ENCODE measurements at places on chromosomes 16 and 17.

- no peak for DNase-seq
Observed at GRCh38 chr16:55641430-55642056, 14.2 kb upstream of the SLC6A2 start.

DNA sequence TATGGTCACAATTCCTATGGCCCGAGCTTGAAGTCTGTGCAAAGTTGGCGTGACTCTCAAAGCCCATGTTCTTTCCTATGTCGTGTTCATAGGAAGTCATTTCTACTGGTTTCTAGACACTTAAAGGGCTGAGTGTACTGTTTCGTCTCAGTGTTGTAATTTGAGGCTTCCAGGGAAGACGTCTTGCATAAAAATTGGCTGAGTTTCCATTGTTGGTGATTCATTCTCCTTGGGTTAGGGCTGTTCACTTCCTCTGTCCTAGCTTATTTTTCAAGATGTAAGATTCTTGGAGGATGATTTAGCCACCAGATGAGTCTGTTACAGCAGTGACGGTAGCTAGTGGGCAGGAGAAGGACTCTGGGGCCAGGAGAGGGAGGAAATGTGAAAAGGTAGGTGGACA, 43.1 kb downstream of the PIK3R5 start:
- DNase-seq: no peak

- DNase-seq: peak; percentile 9
Observed at GRCh38 chr16:48165961-48166578, 10.3 kb upstream of the ABCC12 start.

- peak; percentile 90 for DNase-seq
Observed at GRCh38 chr17:40362696-40363110, 1.8 kb downstream of the GJD3 start.

DNA sequence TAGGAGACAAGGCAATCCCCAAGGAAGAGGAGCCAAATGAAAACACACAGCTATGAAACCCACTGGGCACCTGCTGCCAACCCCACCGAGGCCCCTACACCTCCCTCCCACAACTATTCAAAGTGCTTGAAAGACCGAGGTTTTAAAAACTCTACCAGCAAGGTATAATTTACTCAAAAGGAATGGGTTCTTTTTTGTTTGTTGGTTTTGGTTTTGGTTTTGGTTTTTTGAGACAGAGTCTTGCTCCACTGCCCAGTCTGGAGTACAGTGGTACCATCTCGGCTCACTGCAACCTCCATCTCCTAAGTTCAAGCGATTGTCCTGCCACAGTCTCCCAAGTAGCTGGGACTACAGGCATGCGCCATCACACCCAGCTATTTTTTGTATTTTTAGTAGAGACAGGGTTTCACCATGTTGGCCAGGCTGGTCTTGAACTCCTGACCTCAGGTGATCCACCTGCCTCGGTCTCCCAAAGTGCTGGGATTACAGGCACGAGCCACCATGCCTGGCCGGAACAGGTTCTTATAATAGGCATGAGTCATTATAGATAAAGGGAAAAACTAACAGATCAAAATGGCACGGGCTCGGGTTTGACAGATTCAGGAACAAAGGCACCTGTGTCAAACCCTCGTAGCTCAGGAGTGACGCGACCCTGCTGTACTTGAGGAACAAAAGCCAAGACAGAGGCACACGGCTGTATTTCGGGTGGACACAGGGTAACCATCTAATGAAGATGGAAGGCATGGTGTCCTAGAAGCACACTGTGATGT, 40.7 kb downstream of the COTL1 start:
- no peak for DNase-seq

- DNase-seq: no peak
Observed at GRCh38 chr17:80630560-80631120, 86.0 kb downstream of the RPTOR start.

DNA sequence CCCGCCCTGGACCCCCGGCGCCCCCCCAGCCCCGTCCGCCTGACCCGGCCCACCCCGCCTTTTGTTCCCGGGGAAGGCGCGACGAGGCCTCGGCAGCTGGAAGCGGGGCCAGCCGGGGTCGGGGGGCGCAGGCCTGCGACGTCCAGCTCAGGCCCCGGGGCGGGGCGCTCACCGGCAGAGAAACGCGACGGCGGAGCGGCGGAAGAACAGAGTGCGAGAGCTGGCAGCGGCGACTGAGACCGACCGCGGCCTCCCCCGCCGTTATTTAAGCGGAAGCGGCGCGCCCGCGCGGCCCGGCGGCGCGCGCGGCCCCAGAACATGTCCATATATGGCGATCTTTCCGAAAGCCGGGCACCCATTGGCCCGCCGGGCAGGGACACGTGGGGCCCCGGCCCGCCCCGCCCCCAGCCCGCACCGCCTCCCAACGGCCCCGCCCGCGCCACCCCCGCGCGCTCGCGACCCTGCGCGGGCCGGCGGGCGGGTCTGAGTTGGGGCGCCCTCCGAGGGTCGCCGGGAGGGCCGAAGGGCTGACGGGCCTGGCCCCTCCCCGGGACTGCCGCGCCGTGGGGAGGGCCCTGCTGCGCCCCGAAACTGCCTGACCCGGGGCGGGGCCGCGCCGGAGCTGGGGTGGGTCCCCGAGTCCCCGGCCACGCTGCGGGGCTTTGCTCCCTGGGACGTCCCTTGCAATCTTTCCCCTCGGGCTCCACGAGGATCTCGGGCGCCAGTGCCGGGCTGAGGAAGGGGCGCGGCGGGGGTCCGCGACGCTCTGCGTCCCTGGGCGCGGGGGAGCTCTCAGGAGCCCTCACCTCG, at the start of gene ACTG1:
ACTG1 (minus strand) TSS at position 238 of the 810 bp plus-strand sequence. CDS start 445 bp downstream, outside the sequence.
- peak; percentile 92 for DNase-seq

- no peak for DNase-seq
Observed at GRCh38 chr16:75029854-75030253, 31.0 kb downstream of the ZNRF1 start.

DNA sequence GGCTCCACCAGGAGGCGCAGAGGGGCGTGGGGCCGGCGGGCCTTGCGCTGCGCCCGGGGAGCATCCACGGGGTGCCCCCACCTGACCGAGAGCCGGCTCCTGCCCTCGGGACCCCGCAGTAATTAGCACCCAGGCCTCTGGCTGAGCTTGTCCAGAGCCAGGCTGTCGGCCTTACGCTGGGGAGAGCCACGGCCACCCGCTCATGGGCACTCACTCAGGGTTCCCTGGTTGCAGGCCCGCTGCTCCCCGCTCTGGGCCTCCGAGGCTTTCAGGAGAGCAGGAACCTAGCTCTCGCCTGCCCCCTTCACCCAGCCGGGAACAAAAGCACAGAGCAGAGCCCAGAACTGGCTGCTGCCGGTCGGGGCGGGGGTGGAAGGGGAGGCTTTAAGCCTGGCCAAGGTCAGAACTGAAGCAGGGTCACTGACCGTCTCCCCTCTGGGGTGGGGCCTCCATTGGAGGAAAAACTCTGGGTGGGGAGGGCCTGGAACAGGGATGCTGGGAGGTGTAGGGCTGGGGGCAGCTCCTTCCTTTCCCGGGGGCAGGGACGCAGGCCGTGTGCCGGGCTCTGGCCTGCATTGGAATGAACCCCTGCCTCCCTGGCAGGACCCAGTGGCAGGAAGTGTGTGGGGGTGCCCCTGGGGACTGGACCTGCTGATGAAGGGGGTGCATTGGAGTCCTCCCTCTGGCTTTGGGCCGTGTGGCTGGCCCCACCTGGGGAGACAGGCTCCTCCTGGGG, 12.3 kb downstream of the GLIS2 start:
- DNase-seq: peak; percentile 57

DNA sequence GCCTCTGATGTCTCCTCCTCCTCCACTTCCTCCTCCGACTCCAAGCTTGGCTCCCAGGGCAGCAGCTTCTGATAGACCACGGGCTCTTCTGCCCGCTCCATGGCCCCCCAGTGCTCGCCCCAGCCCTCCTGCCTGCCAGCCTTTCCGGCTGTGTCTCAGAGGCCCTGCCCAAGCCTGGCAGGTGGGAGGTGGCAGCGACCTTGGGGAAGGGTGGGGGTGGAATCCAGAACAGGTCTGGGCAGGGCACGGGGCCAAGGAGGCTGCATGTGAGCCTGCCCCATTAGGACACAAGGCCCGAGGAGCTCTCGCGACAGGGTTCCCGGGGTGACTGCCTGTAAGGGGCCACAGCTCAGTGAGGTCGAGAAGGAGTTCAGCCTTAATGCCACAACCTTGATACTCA, at the start of gene GGT6:
GGT6 (minus strand) TSS at position 157 of the 400 bp plus-strand sequence; CDS start at position 101, 56 bp downstream.
- DNase-seq: no peak

DNA sequence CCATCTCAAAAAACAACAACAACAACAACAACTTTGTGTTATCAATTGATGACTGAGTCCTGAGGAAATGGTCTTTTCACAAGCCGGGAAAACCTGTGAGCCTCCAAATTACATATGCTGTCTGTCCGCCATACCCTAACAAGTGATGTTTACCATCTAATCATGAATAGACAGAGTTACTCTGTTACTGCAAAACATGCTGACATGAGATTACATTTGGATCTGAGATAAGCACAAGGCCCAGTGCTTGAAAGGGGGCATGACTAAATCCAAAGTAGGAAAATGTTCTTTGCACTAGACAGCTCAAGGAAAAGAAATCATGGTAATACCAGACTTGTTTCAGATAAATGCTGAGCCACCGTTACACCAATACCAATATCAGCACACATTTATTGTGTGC, 8.6 kb upstream of the ATXN1L start:
- no peak for DNase-seq

DNA sequence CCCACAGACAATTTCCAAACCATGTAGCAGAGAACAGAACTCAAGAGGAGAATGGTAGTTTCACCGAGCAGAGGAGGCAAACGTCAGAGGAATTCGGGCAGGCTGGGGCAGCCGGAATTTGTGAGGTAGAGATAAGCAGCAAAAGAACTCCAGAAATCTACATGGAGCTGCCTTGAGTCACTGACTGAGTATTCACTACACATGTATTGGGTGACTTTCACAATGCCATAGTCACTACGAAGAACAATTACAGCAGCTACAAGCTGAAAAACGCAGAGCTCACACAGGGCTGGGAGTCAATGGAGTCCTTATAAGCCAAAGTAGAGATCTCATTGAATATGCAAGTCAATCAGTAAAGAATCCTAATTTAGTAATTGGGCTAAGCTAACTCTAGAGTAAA, 13.4 kb downstream of the CMC2 start:
- no peak for DNase-seq

DNA sequence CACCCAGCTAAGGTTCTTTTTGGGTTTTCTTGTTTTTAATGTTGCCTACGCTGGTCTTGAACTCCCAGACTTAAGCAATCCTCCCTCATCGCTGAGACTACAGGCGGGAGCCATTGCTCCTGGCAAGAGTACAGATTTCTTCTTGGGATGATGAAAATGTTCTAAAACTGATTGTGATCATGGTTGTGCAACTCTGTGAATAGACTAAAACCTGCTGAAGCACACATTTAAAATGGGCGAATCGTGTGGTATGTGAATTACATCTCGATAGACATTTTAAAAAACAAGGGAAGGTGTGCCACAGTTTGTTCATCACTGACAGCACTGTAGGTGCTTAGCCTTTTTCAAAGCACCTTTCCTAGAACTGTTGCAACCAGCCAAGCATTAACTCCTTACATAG, 48.8 kb upstream of the CDH3 start:
- DNase-seq: no peak

- no peak for DNase-seq
Observed at GRCh38 chr17:63833026-63833740, 5.7 kb upstream of the FTSJ3 start.

GRCh38 chr16:11264155-11264832, 4.8 kb downstream of the TNP2 start:
- DNase-seq: no peak
